ENCODE measurements at places on chromosomes 6 and 20. TPM values are rescaled to one million over a fixed set of nuclear protein-coding genes. Genes with fewer than 3 reads are reported as not detected.

DNA sequence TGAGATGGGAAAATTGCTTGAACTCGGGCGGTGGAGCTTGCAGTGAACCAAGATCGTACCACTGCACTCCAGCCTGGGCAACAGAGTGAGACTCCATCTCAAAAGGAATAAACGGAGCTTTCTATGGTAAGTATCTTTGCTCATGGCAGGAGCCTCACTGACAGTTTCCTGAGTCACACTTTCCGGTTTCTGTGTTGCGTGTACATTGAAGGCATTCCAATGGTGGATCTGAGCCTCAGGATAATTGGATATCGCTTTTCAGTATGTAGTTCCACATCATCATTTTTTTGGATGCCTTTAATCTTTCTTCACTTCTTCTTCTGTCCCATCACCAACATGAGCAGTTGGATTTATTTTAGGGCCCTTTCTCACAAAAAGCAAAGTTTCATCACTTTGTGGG, 28.6 kb upstream of the GTSF1L start:
- DNase-seq = no peak

DNA sequence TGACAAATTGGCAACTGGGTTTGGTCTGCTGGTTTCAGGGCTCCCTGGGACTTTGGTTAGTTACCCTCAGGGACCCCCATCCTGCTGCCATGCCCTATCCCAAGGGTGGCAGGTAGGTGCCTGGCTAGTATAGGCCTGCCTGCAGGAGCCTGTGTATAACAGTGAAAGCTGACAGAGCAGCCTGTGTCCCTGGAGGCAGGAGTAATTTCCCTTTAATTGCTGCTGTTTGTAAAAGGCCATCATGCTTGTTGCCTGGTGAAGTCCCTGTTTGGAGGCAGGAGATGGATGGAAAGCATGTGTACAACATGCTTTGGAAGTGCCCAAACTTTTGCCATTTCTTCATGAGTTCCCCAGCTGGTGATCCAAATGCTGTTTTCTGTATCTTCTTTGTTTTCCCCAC, 30.1 kb downstream of the CMTR1 start:
- DNase-seq = no peak

GRCh38 chr6:35363293-35363750, 21.0 kb downstream of the PPARD start:
- DNase-seq = peak; percentile 38

- no peak for DNase-seq
Observed at GRCh38 chr20:51386586-51386985, 155.9 kb downstream of the NFATC2 start.

DNA sequence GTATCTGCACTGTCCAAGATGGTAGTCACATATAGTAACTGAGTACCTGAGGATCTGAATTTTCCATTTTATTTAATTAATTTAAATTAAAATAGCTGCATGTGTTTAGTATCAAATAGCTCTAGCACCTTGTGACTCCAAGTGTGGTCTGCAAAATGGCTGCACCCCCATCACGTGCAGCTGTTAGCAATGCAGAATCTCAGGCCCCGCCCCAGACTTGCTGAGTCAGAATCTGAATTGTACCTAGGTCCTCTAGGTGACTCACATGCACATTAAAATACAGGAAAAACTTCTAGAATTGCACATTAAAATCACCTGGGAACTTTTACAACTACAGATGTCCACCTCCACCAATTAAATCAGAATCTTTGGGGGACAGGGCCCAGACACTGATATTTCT, 19.2 kb upstream of the FAM83C start:
- DNase-seq = no peak

DNA sequence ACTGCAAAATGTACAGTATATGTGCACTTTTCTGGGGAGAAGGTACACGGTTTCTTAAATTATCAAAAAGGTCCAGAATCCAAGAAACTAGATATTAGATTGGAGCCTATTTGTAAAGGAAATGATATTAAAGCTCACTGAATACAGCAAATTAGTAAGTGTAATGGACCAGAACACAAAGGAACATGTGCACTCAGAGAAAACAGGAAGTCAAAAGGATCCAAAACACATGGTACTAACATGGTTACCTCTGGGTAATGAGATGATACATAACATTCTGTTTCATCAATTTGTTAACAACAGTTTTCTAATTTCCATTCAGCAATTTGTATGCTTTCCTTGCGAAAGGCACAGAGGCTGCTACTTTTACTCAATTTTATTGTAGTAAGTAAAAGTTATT, 18.7 kb downstream of the ZNF322 start:
- DNase-seq = no peak

Gene SYTL3
- total RNA-seq = 0.28 TPM
